Right renal cortex interstitium (tissue), 3 donors: ENCODE measurements at places on chromosomes 5 and 9. TPM values are rescaled to one million over a fixed set of nuclear protein-coding genes. Genes with fewer than 3 reads are reported as not detected.

GRCh38 chr5:140574165-140574564 is 9.5 kb downstream of the SLC35A4 start:
- DNase-seq, result no peak

DNA sequence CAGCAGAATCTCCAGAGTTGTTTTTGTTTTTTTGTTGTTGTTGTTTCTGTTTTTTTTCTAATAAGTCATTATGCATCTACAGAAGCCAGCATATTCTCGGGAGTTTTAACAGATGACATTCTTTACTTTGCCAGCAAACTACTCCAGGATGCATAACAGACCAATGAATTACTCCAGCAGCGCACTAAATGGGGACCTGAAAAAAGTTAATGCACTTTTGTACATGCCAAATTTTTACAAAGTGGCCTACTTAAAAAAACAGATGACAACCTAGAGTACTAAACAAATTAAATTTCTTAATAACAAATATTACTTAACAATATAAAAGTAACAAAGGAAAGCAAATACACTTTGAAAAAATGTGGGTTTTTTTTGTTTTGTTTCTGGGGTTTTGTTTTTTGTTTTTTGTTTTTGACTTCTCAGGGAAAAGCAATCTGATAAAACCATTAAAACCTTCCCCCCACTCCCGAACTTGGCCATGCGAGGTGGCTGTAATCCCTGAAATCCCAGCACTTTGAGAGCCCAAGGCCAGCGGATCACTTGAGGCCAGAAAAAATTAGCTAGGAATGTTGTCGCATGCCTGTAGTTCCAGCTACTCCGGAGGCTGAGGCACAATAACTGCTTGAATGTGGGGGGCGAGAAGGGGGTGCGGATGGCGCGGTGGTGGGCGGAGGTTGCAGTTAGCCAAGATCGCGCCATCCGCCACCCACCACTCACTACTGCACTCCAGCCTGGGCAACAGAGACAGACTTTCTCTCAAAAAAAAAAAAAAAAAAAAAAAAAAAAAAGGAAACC is 352.4 kb downstream of the CETN3 start:
- DNase-seq, result no peak

GRCh38 chr9:24932785-24933184 is 387.1 kb upstream of the IZUMO3 start:
- DNase-seq, result no peak

DNA sequence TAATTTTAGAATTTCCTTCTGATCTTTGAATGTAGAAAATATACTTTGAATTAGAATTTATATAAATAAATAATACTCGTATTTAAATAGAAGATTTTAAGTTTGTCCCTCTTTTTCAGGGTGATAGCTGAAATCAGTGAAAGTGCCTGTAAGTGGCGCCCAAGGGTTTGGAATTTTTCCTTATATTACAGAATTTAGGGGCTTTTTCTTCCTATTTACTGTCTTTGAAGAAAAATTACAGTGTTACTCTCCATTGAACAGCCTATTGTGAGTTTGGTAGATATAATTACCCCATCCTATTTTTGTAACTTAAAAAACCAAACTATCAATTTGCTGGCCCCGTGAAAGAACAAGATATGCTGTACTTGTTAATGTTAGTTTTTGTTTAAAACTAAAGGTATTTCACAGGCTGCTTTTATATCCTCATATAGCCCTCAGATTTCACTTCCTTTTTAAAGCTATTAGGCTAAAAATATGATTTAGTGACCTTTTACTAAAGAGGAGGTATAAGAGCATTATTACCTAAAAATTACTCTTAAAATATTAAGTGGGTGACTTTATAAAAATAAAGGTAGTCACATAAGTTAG is 3.2 kb downstream of the MAP3K1 start:
- DNase-seq, result no peak

DNA sequence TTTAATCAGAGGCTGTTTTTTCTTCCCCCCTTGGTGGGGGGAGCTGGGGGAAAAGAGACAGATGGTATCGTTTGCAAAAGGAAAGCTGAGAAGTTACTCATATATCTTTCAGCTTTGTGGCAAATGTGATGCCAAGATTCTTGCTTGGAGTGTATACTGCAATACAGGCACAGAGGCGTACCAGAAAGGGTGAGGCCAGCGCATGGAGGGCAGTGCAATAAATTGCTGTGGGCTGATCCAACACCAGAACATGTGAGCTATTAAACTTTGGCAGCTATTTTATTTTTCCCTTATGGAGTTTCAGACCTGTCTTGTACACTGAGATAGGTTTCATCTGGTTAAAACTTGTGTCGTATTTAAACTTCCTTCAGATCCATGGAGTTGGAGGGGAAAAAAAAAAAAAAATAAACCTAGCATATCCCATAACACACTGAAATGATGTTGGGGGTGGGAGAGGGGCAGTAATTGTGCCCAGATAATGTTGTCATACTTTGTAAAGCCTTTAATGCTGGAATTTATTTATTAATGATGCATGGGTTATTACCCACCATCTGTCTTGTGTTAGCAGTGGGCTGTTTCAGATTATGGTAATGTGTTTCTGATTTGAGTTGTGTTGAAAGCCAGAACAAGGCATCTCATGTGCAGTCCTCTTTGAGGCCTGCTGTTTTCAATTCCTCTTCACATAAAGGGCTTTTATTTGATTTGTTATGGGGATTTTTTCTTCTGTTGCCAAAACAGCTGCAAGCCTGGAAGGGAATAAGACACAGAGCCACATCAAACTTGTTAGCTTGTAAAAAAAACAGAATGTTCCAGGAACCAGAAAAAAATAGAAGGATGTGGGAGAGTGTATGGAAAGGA is 891.3 kb downstream of the TLE1 start:
- peak; percentile 74 for DNase-seq

GRCh38 chr5:130624805-130625204 is 540.3 kb downstream of the HINT1 start:
- no peak for DNase-seq

DNA sequence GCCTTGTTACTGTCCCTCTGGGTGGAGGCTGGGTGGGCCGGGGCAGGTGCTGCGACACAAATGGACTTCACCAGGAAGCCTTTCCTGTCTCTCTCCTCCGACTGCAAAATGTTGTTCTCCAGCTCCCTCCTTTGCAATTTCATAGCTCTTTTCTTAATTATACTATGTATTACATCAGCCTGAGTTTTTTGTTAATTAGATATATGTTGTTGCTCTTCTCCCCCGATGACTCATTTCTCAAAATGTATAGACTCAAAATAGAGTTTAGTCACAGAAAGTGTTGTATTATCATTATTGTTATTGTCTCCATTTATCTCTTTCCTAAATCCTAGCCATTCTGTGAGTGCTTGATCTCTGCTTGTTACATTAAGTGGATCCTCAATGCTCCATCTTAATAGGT is 122.4 kb upstream of the OSMR start:
- no peak for DNase-seq

- DNase-seq, result no peak
These were observed 241.8 kb downstream of the CDH12 start for GRCh38 chr5:22611327-22611726.

GRCh38 chr5:137833463-137833862 is 34.2 kb upstream of the MYOT start:
- DNase-seq, result no peak

- DNase-seq, result peak; percentile 97
These were observed at the start of gene RAD23B for GRCh38 chr9:107282759-107283622. RAD23B (plus strand) TSS chr9:107283279; CDS start chr9:107283630, 351 bp downstream.

DNA sequence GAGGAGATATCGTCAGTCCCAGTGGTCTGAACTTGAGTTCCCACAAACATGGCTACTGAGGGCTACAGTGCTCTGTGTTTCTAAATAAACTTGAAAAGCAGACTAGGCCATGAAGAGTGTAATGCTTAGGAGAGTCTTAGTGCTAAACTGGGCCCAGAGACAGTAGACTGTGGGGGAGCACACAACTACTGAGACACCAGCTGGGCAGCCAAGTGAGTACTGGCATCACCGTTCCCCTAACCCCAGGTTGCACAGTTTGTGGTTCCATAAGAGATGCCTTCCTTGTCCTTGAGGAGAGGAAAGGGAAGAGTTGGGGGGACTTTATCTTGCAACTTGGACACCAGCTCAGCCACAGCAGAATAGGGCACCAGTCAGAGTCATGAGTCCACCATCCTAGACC is 172.1 kb upstream of the DMRTA1 start:
- DNase-seq, result no peak

DNA sequence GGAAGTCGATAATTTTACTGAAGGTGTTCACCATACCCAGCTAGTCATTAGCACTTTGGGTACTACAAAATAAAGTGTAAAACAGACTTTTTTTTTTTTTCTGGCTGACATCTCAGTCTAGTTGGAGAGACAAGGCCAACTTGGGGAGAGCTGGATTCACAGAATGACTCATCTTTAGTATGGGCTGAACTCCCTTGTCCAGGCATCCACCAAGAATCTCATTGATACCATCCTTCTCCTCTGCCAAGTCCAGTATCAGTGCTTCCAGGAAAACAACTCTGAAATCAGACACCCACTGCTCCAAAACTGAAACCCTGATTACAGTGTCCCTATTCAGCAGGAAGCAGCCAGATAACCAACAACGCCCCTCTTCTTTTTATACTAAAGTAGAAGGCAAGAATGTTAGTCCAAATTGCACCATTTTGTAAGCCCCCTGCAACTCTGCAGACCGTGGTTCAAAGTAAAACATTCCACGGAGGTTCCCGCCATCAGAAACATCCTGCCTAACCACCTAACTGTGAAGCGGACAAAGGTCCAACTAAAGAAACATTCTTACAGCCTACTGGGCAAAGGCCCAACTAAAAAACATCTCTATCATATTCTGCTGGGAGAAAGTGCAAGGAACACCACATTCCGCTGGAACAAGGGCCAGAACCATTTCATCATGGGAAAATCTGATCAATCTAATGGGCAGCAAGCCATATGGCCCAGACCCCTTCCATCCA is 728.2 kb downstream of the BRINP1 start:
- no peak for DNase-seq

DNA sequence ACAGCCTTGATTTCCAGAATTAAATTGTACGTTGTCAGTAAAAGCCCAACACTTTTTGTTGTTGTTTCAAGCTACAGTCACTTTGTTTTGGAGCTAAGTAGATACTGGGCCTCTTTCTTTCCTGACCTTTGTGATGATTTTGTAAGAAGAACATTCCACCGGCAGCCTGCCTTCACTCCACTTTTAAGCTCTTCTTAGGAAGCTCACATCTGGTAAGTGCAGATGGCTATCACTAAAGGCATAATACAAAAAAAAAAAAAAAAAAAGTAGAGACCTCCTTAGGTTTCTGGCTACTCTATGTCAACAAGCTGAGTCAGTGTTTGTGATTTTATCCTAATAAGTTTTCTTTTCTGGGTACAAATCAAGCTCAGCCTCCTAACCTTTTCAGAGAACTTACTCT is 1922.1 kb upstream of the WWC1 start:
- DNase-seq, result no peak

- DNase-seq, result no peak
These were observed 20.0 kb upstream of the TIFAB start for GRCh38 chr5:135472141-135472540.

DNA sequence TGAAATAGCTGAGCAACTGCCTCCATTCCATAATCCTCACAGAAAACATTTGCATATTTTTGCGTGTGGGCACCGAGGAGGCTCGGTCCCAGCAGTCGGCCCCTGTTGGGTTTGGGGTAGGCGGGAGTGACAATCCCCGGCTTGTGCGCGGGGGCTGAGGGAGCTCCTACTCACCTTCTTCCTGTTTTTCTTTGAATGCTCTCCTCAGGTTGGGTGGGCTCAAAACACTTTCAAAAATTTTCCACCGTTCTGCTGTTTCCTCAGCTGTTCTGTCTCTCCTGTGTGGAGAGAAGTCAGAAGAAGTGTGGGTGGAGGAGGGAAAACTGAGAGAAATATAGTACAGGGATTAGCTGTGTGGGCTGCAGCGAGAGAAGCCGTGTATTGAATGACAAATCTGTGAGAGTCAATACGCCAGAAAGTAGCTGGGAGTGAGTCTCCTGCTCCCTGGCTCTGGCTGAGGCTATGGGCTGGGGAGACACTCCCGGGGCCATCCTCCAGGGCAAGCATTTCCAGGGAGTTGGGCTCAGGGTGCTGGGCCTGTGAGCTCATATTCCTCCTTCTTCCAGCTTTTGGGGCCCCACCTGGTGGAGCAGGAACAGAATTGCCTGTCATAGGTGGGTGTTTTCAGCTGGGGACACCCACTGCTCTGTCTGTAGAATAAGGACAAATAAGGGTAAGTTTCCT is 84.7 kb downstream of the CMYA5 start:
- no peak for DNase-seq

- no peak for DNase-seq
These were observed 5.9 kb upstream of the ACO1 start for GRCh38 chr9:32378496-32378895.

- no peak for DNase-seq
These were observed 28.8 kb downstream of the SGTB start for GRCh38 chr5:65693121-65693520.

- DNase-seq, result no peak
These were observed 2115.0 kb downstream of the MAT2B start for GRCh38 chr5:165620394-165620793.

- DNase-seq, result no peak
These were observed 6.6 kb downstream of the PCDH12 start for GRCh38 chr5:141951332-141951781.

- DNase-seq, result no peak
These were observed 1.1 kb upstream of the FOXB2 start for GRCh38 chr9:77018058-77018968.

DNA sequence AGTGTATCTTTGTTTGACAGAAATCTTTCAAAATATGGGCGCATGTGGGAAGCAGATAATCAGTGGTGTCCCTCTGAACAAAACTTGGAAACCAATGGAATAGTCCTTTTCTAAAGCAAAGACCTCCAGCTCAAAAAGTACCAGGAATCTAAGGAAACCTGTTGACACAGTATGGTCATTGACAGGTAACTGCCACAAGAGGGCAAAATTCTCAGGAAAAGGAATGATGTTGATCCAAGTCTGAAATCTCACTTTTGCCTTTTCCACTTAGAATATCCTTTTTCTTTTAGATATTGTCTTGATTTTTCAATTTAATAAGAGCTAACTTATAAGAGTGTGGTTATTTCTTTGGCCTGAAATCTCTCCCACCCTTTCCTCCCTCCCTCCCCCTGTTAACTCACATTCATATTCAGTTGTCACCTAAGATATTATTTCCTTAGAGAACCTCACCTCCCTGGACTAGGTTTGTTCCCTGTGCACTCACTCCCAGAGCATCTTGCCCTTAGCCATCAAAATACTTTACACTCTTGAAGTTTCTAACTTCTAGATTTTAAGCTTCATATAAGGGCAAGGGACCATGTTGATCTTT is 59.0 kb upstream of the BARX1 start:
- DNase-seq, result no peak

DNA sequence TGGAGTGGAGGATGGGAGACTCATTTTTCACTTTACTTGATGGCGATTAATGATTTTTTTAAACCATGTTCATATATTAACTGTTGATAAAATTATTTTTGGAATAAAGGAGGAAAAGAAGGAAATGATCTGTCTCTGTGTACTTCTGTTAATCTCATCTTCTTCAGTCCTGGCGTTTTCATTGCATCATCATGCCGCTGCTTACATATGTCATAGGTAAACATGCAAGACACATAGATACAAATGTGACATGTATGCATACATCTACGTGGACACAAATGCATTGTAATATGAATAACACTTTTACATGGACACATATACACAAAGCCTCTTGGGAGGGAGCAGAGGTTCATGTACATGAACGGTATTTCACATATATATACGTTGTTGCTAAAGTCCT is 10.0 kb downstream of the TMEM174 start:
- DNase-seq, result no peak

The PCDHGA7 gene
- 2.2 TPM for polyA plus RNA-seq

The ATP6V0E1 gene
- 302 TPM for polyA plus RNA-seq

The NXNL2 gene
- polyA plus RNA-seq, result 2.1 TPM

The TMEM232 gene
- 8.7 TPM for polyA plus RNA-seq

The ZDHHC11B gene
- 4.4 TPM for polyA plus RNA-seq

The MYOZ3 gene
- 6.2 TPM for polyA plus RNA-seq

The PLPP7 gene
- polyA plus RNA-seq, result 1.9 TPM

The CDC20B gene
- 0.89 TPM for polyA plus RNA-seq

The PHYHD1 gene
- 57.0 TPM for polyA plus RNA-seq

The ABLIM3 gene
- polyA plus RNA-seq, result 1.1 TPM
